ENCODE measurements at places on chromosomes 11 and 22. TPM values are rescaled to one million over a fixed set of nuclear protein-coding genes. Genes with fewer than 3 reads are reported as not detected.

GRCh38 chr11:69654660-69655478 lies 13.9 kb downstream of the CCND1 start:
- peaks cover 15% of the 10 kb centered on the region for H3K4me1 ChIP-seq
- H3K4me3 ChIP-seq, result no peak overlapping the region
- no peak overlapping the region for H3K27ac ChIP-seq
- H3K27me3 ChIP-seq, result no peaks in the 10 kb centered on the region
- no peak for DNase-seq

GRCh38 chr11:7060868-7061267 lies 27.9 kb upstream of the RBMXL2 start:
- no peak overlapping the region for H3K27ac ChIP-seq
- peak; percentile 26 for DNase-seq
- no peaks in the 10 kb centered on the region for H3K36me3 ChIP-seq
- no peak overlapping the region for H3K4me3 ChIP-seq

DNA sequence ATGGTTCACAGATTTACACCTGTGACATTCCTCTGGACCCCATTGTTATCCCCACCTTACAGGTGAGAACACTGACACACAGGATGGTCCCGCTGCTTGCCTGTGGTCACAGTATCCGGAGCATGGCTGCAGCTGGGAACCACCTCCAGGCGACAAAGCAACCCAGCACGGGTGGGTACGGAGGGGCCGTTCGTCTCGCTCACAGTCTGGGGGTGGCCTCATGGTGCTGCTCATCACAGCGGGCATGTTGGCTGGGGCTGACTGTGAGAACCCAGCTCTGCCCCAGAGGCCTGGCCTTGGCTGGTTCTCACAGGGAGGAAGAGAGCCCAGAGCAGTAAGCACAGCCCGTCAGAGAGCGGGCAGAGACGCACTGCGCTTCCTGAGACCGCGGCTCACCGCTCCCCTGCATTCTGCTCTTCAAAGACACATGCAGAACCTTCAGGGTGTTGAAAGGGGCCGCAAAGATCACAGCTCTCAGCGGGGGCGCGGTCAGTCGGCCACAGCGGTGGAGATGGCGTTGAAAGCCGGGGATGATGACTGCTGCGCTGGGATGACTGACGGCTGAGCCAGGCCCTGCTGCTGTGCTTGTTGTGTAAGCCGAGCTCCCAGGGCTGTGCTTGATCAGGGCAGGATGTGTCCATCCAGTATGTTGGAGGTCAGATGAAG lies 423.0 kb downstream of the BRD1 start:
- no peak overlapping the region for H3K27ac ChIP-seq
- H3K36me3 ChIP-seq, result no peaks in the 10 kb centered on the region
- no peak for DNase-seq
- no peaks in the 10 kb centered on the region for H3K27me3 ChIP-seq

- H3K4me1 ChIP-seq, result peaks cover 21% of the 10 kb centered on the region
- no peaks in the 10 kb centered on the region for H3K27me3 ChIP-seq
- peak overlapping the region; percentile 85 for H3K27ac ChIP-seq
- H3K4me3 ChIP-seq, result peak overlapping the region; percentile 12
- no peaks in the 10 kb centered on the region for H3K36me3 ChIP-seq
- DNase-seq, result peak; percentile 98
Observed at GRCh38 chr11:130737866-130738431, 178.3 kb downstream of the SNX19 start.

DNA sequence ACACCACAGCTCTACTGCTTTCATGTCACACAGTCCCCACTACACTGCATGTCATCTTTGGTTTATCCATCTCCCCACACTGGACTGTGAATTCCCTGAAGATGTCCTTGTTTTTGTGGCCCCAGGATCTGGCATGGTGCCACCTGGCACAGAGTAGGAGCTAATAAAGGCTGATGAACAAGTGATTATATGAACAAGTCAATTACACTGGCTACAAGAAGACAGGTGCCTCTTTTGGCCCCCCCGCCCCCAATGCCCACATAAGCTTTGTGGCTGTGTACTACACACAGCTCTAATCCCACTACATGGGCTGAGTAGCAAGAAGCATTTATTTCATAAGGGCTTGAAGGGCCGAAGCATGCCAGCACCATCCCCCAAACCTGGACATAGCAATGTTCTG lies 24.7 kb downstream of the PLEKHA7 start:
- peaks cover 3% of the 10 kb centered on the region for H3K27me3 ChIP-seq
- H3K27ac ChIP-seq, result no peak overlapping the region
- no peaks in the 10 kb centered on the region for H3K36me3 ChIP-seq
- H3K4me3 ChIP-seq, result no peak overlapping the region
- H3K4me1 ChIP-seq, result no peaks in the 10 kb centered on the region
- no peak for DNase-seq

- no peaks in the 10 kb centered on the region for H3K36me3 ChIP-seq
- no peaks in the 10 kb centered on the region for H3K27me3 ChIP-seq
- peak overlapping the region; percentile 59 for H3K27ac ChIP-seq
- H3K4me3 ChIP-seq, result no peak overlapping the region
- peaks cover 12% of the 10 kb centered on the region for H3K4me1 ChIP-seq
- DNase-seq, result peak; percentile 80
Observed at GRCh38 chr11:47924184-47924691, 56.1 kb upstream of the PTPRJ start.

- H3K36me3 ChIP-seq, result no peaks in the 10 kb centered on the region
- DNase-seq, result no peak
- no peaks in the 10 kb centered on the region for H3K4me1 ChIP-seq
- peaks cover 2% of the 10 kb centered on the region for H3K27me3 ChIP-seq
- no peak overlapping the region for H3K4me3 ChIP-seq
- H3K27ac ChIP-seq, result no peak overlapping the region
Observed at GRCh38 chr22:32518848-32519247, 44.2 kb downstream of the FBXO7 start.

Gene ST3GAL4
- 12.2 TPM for total RNA-seq

Gene CBLIF
- not detected for total RNA-seq

Gene P2RX6
- total RNA-seq, result 0.45 TPM
